Neural crest cell (in vitro differentiated cells): ENCODE measurements at places on chromosomes 2 and 18. TPM values are rescaled to one million over a fixed set of nuclear protein-coding genes. Genes with fewer than 3 reads are reported as not detected.

The NT5DC4 gene
- not detected in 2 replicates for total RNA-seq

The SLC1A4 gene
- total RNA-seq = 26.4 and 26.8 TPM in 2 replicates

The GKN2 gene
- total RNA-seq = not detected in 2 replicates

The ATIC gene
- total RNA-seq = 206 and 209 TPM in 2 replicates

The SERPINB3 gene
- not detected in 2 replicates for total RNA-seq

The CCDC68 gene
- not detected in 2 replicates for total RNA-seq

The ZBTB14 gene
- 21.9 and 22.4 TPM in 2 replicates for total RNA-seq

DNA sequence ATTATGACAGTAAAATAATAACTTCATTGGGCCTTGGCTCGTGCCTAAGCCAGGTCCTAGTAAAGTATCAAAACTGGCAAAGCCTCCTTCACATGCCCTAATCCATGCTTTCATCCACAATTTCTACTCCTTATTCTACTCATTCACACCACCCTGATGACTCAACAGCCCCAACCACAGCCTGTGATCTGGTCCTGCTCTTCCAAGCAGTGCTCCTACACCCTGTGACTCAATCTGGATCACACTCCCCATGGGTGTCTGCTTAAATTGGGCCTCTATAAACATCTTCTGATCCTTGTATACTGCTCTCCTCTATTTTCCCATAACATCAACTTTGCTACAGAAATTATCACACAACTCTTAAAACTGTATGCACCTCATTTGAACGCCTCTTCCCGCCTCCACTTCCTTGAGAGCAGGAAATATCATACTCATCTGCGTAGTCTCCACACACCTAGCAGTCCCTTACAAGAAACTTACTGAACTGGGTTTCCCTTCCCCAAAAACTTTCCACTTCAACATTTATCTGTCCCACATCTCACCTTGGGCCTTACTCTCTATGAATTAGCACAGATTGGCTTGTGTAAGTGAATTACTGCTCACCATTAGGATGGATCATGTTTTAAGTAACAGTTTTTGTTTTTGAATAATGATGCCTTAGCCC, 15.9 kb downstream of the GTF3C3 start:
- DNase-seq = no peak

GRCh38 chr18:8277270-8277669, 332.0 kb upstream of the RAB12 start:
- no peak for DNase-seq

DNA sequence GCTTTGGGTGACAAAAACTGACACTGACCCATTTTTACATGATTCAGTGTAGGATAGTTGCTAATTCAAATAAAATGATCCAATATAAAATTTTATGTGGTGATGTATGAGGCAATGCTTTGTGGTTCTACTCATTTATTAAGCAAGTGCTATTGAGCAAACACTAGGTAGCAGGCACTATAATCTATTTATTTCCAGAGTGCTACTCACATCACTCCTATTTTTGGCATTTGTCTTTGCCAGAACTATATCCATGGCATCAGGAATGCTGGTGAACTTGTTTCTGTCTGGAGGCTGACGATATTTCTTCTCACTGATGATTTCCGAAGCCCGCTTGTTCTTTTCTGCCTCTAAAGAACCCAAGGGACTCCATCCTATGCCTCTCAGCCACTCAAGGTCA, 84.3 kb downstream of the NEB start:
- no peak for DNase-seq

DNA sequence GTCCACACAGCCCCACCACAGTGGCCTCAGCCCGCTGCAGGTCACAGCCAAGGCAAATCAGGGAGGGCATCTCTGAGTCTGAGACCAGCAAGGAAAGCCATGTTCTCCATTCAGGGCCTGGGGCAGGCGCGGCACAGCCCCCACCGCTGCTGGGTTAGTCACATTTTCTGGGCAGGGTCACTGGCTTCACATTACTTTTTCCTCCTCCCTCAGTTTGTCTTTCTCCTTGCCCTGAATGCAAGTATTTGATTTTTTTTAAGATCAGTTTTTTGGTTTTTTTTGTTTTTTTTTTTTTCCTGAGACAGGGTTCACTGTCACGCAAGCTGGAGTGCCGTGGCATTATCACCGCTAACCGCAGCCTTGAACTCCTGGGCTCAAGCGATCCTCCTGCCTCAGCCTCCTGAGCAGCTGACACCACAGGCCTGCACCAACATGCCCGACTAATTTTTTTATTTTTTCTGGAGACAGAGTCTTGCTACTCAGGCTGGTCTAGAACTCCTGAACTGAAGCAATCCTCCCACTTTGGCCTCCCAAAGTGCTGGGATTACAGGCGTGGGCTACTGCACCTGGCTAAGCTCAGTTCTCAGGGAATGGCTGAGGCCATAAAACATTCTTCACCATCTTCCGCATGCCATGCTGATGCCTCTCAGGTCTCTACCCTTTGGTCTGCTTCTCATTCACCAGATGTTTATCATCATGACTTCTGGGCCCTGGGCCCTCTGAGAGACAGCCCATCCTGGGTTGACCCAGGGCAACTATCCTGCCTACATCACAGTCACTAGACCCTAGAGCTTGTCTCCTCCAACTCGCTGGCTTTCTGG, 628 bp upstream of the CAPG start:
- DNase-seq = no peak

GRCh38 chr2:160351956-160352355, 141.7 kb downstream of the RBMS1 start:
- no peak for DNase-seq

DNA sequence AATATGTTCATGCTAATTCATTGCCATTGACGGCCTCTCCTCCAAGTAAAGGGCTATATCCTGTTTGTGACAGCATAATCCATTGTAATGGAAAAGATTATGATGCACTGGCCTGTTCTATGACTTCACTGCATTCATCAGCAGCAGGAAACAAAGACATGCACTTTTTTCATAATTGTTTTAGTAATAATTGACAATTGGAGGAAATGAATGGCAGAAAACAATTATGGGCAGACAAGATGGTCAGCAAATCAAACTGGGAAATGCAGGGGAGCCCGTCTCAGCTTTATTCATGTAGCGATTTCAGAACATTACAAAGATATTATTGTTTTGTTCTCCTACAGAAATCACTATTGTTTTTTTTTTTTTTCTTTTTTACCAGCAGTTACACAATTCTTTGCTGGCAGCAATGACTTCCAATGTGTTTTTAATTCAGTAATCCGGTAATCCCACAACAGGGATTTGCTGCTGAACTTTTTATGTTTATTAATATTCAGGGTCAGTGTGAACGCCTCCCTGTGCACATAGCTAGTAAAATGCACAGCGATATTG, 33.8 kb upstream of the RASGRP3 start:
- no peak for DNase-seq

DNA sequence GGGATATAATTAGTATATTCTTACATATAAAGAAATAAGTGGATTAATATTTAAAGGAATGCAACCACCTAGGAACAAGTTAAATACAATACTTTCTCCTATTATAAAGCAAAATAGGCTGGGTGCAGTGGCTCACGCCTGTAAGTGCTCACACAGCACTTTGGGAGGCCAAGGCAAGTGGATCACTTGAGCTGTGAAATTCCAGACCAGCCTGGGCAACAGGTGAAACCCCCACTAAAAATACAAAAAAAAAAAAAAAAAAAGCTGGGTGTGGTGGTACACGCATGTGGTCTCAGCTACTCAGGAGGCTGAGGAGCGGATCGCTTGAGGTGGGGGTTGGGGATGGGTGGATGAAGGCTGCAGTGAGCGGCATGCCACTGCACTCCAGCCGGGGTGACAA, 286.2 kb upstream of the EPC2 start:
- DNase-seq = no peak

DNA sequence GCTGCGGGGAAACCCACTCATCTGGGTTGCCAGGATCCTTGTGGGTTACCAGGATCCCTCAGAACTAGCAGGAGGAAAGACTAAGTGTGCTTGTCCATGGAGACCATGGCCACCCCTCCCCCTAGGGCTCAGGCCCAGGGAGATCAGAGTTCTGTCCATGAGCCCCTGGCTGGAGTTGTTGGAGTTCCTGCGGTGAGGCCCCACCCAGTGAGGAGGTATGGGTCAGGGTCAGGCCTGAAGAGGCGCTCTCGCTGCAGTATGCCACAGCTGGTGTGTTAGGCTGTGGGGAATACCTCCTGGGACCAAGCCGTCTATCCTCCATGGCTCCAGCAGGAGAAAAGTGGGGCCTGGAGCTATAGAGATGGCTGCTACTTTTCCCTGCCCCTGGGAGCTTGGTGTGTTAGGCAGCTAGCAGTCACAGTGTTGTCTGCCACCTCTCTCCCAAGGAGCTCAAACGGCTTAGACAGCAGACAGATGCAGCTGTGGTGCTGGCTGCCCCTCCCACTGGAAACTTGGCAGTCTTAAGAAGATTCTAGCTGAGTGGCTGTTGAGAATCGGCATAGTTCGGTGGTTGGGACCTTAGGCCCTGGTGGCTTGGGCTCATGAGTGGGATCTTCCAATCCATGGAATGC, 240.3 kb upstream of the CELF4 start:
- DNase-seq = no peak

DNA sequence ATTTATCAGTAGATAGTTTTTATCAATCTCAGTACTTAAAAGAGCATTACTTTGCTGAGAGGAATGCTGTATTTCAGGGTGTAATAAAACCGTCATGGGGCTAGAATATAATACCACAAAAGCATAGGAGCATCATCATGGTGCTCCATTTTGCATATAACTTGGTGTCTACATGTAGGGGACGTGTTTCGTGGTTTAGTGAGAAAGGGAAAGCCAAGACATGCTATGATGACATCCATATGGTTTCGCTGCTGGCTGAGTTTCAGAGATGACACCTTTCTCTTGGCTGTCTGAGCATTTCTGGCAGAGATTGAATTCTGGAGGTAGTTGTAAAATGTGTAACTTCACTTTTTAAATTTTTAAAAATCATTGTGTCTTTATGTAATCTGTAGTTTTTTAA, 32.4 kb downstream of the WDR43 start:
- no peak for DNase-seq

GRCh38 chr2:29702276-29702675, 219.1 kb downstream of the ALK start:
- no peak for DNase-seq

- DNase-seq = no peak
These were observed 29.1 kb downstream of the CPO start for GRCh38 chr2:206968134-206969086.

DNA sequence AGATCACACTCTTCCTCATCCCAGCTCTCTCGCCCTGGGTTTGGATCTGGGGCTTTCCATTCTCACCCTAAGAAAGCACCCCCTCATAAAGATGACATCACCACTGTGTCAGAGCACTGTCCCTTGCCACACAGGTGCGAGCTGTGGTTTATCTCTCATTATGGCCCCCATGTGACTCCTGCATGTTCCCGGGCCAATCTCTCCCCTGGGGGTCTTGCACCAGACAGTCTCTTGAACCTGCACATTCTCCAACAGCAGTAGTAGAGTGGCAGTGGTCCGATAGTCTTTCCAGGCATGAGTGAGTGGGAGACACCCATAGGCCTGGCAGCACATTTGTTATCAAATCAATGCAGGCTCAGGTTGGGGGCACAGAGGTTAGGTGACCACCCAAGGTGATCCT, 130.5 kb downstream of the HRH4 start:
- DNase-seq = no peak

DNA sequence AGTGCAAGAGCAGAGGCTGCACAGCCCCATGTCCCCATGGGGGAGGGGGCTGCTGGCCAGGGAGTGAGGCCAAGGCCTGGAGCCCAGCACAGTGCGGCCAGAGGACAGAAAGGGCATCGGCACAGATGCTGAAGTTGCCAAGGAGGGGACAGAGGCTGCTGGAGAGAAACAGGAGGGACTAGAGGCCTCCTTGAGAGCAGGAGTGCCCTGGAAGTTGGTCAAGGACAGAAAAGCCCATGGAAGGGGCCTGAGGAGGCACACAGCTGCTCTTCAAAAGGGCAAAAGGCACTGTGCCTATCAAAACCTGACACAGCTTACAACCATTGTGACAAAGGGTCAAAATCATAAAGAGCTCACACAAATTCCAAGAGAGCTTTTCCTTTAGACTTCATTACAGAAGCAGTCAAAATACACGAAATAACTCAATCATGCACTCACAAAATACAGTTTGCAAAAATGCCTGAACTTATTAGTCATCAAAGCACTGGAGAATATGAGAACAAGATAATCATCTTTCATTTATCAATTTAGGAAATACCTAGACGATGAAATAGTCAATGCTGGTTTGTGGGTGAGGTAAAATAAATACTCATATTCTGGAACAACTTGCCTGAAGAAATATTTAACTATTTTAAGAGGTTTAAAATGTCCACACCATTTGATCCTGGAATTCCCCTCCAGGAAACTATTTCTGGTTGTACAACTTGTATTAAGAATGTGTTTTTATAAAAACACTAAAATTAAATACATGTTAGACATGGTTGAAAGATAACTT, 79.6 kb downstream of the USP40 start:
- DNase-seq = no peak

DNA sequence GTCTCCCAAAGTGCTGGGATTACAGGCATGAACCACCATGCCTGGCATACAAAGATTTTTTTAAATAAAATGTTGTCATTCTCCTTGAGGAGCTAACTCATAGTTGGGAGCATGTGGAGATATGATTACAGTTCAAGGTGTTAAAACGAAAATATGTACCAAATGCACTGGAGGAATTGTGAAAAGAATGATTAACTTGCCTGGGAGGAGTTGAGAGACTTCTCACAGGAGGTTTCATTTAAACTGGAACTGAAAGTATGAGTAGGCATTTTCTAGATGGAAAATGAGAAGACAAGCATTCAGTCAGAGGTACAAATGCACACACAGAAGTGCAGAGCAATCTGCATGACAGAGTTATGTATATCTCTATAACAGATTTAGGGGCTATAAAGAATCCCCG, 126.6 kb upstream of the PDE1A start:
- no peak for DNase-seq

DNA sequence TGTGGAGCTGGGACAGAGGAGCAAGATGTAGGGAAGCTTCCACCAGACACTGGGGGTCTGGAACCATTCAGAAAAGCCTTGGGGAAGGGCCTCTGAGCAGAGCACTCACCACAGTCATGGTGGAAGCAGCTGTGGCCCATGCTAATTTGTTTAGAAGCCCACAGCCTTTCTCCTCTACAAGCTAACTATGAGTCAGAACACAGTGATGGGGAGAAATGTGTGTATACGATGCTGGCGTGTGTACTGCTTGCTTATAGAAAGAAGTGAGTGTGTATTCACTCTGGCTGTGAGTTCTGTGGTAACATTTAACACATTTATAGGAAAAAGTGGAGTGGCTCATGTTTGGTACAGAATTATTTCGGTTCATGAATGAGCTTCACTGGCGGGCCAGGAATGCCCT, 157.0 kb upstream of the ACAA2 start:
- DNase-seq = no peak

- DNase-seq = no peak
These were observed 127.1 kb downstream of the TNS1 start for GRCh38 chr2:217875556-217876252.

DNA sequence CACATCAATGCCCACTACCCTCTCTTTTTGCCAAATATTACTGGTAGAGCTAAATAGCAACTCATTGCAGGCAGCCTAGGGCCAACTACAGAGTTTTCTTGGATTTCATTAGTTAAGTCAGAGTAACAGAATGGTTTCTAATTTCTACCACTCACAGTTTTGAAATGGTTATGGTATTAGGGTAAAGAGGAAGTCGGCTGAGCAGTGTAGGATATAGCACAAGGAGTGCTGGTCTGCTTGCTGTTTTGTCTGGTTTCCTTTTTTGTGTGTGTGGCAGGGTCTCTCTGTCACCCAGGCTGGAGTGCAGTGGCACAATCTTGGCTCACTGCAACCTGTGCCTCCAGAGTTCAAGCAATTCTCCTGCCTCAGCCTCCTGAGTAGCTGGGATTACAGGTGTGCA, 289.2 kb upstream of the CCDC68 start:
- DNase-seq = no peak
